ENCODE measurements at places on chromosomes 3 and 15.

GRCh38 chr3:194976874-194977273 lies 291.2 kb downstream of the FAM43A start:
- DNase-seq = no peak

GRCh38 chr3:44442596-44443309 lies 34.7 kb downstream of the ZNF445 start:
- DNase-seq = no peak

DNA sequence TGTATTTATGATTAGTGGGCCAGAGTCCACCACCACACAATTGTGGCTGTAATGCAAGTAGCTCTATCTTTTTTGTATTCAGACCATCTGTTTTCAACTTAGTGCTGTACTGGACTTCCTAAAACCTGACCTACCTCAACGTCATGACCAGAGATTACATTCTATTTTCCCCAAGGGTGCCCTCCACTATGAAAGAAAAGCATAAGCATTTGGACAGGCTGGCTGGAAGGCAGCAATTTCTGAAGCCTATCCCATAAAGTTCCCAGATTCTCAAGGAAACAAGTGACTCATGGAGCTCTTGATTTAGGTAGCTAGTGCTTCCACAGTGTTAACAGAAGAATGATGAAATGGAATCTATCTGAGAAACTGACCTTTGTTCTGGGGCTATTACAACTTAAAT lies 75.8 kb downstream of the COL8A1 start:
- DNase-seq = no peak

DNA sequence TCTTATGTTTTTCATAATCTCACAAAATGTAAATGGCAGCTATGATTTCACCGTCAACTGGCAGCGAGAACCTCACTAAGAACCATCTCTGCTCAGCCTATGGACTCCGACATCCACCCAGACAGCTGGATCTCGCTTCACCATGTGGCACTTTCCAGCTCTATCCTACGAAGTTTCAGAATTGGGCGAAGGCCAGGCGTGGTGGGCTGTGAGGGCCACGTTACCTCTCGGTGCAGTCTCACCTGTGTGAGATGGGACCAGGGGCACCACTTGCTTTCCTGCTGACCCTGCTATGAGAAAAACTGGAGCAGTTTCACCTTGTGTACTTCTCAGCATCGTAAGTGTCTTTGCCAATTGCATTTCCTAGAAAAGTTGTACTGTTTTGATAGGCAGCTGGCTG lies 32.3 kb downstream of the CHDH start:
- no peak for DNase-seq

Data from AML-193 (cell line).